ENCODE measurements at places on chromosomes 11 and 22.

GRCh38 chr22:17105143-17106129 lies 15.7 kb downstream of the TMEM121B start:
- DNase-seq, result no peak

DNA sequence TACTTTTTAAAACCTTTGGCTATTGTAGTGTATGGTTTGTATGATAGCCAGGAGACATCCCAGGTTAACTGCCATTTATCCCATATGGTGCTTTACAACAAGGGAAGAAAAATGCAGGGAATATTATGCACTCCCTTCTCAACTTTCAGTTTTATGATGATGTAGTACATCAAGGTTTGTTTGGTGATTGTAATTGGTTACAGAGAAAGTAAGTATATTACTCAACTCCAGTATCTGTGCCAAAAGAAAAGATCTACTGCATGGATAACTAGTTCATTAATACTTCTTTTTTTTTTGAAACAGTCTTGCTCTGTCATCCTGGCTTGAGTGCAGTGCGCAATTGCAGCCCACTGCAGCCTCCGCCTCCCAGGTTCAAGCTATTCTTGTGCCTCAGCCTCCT lies 65.3 kb downstream of the BCL2L13 start:
- no peak for DNase-seq

GRCh38 chr11:70220136-70220535 lies 17.0 kb downstream of the FADD start:
- DNase-seq, result no peak

- DNase-seq, result no peak
Measured at GRCh38 chr11:130633466-130633865, 185.0 kb downstream of the ADAMTS15 start.

- no peak for DNase-seq
Measured at GRCh38 chr22:37371491-37371890, 55.8 kb downstream of the ELFN2 start.
